AG04450 (cell line): ENCODE measurements at places on chromosomes 2 and 18.

DNA sequence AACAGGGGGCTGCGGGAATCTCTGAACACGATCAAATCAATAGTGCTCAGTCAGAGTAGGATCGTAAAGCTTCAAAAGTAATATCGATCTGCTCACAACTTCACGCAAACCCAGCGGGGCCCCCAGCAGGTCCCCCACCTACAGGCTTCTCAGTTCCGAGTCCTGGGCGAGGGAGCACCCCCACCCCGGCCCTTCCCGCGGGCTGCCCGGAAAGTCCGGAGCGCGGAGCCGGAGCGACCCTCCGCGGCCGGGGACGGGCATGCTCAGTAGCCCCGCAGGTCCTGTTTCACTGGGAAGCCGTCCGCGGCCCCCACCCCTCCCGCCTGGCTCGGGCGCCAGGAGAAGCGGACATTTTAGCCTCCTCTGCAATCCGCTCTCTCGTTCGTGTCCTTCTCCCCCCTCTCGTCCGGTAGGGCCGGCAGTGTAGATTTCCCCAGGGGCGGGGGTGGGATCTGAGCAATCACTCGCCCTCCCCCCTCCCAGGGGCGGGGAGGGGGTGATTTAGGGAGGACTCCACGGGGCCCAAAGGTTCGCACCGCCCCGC is 3.3 kb upstream of the SPRED2 start:
- DNase-seq = peak; percentile 74

DNA sequence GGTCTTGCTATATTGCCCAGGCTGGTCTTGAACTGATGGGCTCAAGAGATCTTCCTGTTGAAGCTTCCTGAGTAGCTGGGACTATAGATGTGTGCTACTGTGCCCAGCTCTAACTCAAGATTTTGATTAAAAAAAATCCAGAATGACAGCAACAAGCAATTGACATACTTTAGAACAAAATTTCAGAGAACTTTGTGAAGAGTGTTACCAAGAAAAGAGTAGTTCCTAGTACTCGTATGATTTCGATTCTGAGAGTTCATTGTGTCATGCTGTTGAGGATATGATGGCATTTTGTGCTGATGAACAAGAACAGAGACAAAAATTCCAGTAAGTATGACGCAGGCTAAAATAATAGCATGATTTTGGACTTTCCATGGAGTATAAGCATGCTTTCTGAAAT is 90.2 kb upstream of the TWSG1 start:
- DNase-seq = no peak

- DNase-seq = no peak
These were observed 3.9 kb upstream of the MYCN start for GRCh38 chr2:15936277-15937104.

- no peak for DNase-seq
These were observed 208.3 kb upstream of the SPRED2 start for GRCh38 chr2:65640793-65641103.

GRCh38 chr2:108460345-108461037 is 11.5 kb downstream of the GCC2 start:
- no peak for DNase-seq

- DNase-seq = no peak
These were observed 12.4 kb downstream of the XIRP2 start for GRCh38 chr2:166900700-166901099.

DNA sequence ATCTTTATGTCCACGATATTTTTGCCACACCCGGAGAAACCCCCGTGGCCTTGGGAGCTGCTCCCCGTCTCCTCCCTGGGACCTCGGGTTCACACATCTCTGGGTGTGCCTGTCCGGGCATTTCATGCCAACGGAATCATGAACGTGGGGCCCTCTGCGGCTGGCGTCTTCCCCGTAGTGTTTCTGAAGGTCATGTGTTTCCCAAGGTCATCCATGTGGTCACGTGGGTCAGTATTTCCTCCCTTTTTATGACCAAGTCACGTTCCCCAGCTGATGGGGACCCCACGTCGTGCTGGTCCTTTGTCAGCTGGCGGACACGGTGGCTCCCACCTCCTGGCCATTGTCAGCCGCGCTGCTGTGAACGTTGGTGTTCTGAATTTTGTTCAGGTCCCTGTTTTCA is 135.7 kb downstream of the NFATC1 start:
- no peak for DNase-seq

DNA sequence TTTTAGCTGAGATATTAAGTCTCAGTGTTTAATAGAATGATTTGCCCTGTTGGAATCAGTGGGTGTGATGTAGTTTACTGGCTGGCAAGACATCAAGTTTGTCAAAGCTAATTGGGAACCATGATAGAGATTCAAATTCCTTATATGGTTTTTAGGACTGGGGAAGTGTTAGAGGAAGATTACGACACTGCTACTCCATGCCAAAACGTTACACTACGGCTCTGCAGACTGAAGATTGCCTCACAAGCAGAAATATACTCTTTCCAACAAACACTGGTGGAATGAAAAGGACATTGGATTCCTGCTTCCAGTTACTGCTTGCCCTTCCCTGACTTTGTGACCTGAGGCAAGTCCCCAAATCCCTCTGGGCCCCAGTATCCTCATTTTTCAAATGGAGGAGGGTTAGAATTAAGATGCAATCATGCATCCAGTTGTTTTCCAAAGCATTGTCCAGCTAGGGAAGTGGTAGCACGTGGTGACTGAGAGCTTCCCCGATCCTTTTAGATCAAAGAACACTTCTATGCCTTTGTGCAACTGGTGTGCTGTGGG is 147.6 kb downstream of the CDC42EP3 start:
- peak; percentile 47 for DNase-seq

GRCh38 chr2:43307046-43307445 is 80.6 kb upstream of the ZFP36L2 start:
- DNase-seq = no peak

DNA sequence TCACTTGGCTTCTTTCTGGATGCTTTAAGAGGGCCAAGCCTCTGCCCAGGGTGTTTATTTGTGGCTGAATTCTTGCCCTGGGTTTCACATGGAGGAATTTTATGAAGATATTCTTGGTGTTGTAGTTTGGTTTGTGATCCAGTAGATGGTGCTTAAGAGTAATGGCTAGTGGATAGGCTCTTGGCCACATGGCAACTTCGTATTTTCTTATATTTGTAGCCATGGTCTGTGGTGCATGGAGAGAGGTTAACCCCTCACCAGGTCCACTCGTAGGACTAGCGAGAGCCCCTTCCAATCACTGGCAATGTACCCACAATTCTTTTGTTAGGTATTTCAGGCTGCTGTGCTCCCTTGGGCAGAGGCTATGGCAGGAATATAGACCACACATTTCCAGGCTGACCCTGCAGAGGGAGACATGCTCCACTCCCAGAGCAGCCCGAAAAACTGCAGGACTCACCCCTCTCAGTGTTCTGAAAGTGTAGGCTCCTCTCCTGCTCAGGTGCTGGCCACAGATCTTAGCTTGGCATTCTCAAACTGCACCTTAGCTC is 582.1 kb upstream of the SETBP1 start:
- no peak for DNase-seq

- no peak for DNase-seq
These were observed 491.5 kb downstream of the NYAP2 start for GRCh38 chr2:225891013-225891412.

GRCh38 chr2:16251511-16252225 is 311.3 kb downstream of the MYCN start:
- DNase-seq = no peak

DNA sequence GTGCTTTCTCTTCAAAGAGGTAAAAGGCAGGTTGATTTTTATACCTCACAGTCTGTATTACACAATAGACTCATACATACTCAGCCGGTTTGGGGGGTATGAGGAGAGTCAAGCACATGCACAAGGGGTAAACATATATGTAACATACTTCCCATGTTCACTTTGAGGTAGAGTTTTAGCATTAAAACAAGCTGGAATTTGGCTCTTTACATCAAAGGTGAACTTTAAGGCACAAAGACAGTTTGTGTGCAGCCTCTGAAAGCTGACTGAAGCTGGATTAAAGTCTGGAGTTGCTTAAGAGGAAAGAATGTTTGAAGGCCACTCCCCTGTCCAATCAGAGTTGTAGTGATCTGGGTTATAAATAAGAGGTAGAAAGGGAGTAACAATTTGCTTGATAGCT is 282.0 kb downstream of the DPP10 start:
- DNase-seq = no peak

- no peak for DNase-seq
These were observed 95.1 kb upstream of the WDSUB1 start for GRCh38 chr2:159381574-159381973.
